ENCODE measurements at places on chromosomes 5 and 9.

- DNase-seq = no peak
These were observed 523.5 kb downstream of the CAAP1 start for GRCh38 chr9:26369093-26369492.

GRCh38 chr9:134146774-134147493 lies 11.1 kb downstream of the WDR5 start:
- no peak for DNase-seq

DNA sequence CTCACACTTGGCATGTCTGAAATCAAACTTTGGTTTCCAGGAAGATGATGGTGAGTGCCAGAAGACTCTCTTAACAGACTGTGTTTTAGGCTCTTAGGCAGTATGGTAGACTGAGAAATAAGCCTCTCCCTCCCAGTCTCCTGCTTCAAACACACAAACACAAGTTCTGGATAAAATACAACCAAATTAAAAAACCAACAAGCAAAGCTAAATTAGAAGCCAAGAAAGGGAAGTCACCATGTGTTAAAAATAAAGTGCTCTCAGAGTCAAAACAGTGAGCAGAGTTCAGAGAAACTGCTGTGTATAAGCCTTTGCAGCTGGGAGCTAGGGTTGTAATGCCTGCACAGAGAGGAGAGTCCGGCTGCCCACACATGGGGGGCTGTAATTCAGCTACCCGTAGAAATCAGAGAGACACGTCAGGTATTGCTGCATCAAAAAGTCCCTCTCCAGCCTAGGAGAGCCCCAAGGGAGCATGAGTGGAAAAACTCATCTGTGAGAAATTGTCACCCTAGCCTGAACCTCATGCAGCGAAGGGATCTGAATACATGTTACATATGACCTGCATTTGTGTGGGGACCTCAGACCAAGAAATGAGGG lies 62.6 kb downstream of the ANGPTL2 start:
- DNase-seq = no peak

- no peak for DNase-seq
These were observed 86.2 kb downstream of the MRPS27 start for GRCh38 chr5:72233835-72234234.

- no peak for DNase-seq
These were observed 186.9 kb upstream of the TRIM32 start for GRCh38 chr9:116499986-116500871.

Measured in NCI-H1092 (cell line).